ENCODE measurements at places on chromosomes 7 and 10.

GRCh38 chr10:26574783-26575182 is 122.7 kb upstream of the PDSS1 start:
- no peak for DNase-seq

- DNase-seq = no peak
Measured at GRCh38 chr7:82539969-82540368, 96.4 kb upstream of the CACNA2D1 start.

DNA sequence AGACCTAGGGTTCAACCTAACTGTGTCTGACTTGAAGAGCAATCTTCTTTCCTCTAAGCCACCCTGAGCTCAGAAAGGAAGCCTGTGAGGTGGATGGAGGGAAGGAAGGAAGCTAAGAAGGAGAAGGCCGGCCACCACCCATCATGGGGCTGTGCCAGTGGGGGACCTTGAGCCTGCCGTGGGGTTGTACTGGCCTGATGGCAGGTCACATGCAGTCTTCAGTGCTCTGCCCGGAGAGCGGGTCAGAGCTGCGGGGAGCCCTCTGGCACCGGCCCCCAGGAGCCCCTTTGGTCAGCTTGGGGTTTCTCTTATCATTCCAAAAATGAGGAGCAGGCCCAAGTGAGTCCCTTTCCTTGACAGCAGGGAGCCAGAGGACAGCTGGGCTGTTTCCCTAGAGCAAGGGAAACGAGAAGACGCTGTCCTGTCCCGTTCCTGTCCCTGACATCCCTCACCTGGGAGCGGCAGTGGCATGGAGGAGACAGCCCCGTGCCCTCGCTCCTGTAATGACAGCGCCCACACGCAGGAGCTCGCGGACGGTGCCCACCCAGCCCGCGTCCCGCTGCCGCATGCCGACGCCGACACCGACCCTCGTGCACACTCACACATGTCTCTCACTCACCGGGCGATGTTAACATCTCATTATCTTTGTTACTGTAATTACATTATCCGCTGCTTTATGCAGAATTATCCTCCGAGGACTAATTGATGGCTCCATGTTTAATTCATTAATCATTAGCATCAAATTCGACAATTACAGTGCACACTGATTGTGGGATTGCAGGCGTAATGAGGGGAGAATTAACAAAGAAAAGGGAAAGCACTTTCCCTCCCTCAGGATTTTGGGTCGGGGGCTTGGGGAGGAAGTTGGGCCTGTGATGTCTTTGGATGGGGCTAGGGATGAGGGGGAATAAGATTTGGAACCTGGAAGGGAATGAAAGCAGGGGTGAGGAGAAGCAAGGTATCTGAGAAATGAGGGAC is 31.3 kb downstream of the GBX1 start:
- DNase-seq = no peak

DNA sequence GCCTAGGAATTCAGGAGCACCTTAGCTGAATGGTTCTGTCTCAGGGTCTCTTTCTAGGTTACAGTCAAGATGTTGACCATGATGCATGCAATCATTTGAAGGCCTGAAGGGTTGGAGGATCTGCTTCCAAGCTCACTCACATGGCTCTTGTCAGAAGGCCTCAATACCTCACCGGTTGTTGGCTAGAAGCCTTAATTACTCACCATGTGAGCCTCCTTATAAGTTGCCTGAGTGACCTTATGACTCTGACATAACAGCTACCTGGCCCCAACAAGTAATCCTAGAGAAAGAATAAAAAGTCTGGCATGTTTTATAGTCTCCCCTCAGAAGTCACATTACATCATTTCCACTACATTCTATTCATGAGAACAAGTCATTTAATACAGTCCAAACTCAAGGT is 3.4 kb upstream of the C1GALT1 start:
- no peak for DNase-seq

DNA sequence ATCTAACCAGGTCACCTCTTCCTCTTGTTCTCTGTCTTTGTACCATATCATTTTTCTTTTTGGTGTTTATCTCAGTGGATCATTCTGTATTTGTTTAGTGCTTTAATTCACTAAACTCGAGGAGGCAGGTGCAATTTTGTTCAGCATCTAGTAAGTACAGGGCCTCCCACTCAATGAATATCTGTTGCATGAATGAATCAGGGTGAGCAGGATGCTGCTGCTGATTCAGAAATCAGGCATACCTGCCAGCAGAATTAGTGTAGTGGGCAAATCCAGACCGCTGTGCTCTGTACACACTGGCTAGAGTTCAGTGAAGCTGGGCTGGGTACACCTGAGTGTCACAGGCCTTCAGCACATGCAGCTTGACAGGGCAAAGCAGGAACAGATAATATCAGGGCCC is 511.9 kb downstream of the SUGCT start:
- DNase-seq = no peak

DNA sequence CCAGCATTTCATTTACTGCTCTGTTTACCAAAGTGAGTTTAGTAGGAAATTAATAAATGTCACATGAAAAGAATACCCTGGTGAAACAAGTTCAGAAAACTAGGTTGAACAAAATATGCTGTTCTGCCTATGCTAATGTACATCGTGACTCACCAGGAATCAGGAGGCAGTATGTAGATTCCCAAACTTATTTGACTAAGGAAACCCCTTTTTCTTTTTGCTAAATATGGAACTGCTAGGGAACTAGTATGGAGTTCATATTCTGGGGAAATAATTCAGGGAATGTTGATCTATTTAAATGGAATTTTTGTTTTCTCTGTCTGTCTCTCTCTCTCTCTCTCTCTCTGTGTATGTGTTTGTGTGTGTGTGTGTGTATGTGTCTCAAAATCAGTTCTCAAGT is 49.9 kb upstream of the EXOC4 start:
- no peak for DNase-seq

DNA sequence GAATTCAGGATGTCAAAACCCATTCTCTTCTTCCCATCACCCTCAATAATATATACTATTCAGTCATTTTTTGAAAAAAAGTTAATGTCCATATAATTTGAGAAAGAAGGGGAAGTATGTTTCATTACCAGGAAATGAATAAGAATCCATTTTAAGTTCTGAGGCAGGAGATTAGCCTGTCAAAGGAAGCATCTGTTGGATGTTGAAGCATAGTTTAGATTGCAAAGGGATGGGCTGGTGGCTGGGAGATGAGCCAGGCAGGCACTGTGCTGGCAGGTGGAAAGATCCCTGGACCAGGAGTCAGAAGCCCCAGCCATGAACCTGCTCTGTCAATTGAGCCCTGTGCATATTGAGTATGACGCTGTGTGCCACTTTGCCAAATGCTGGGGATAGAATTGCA is 48.4 kb upstream of the CRTAC1 start:
- DNase-seq = no peak

GRCh38 chr7:6508539-6508938 is 42.7 kb downstream of the GRID2IP start:
- no peak for DNase-seq

GRCh38 chr7:150451833-150452461 is 1.5 kb downstream of the GIMAP8 start:
- no peak for DNase-seq

DNA sequence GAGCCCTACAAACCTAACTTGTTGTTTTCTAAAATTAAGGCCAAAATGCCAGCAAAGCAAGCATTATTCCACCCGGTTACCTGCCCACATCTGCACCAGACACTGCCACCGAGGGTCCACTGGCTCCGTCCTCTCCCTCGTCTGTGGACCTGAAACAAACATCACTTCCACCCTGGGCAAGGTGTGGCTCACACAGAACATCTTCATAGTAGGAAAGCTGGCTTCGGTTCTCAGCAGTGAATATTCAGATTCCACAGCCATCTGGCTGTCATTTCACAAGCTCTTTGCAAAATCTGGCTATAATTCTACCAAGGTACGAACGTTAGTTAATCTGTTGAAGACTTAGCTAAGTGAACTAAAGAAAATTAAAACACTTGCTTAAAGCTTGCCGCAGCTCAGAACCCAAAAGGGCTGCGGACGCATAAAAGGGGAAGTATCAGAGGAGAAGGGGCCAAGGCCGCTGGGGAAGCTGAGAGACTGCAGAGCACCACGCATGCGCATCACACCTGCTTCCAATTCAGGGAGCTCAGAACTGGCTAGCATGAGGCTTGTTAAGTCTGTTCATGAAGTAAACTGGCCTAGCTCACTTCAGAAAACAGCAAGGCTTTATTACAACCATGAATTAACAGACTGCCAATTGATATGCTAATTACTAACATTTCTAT is 46.1 kb downstream of the PTPRN2 start:
- no peak for DNase-seq

DNA sequence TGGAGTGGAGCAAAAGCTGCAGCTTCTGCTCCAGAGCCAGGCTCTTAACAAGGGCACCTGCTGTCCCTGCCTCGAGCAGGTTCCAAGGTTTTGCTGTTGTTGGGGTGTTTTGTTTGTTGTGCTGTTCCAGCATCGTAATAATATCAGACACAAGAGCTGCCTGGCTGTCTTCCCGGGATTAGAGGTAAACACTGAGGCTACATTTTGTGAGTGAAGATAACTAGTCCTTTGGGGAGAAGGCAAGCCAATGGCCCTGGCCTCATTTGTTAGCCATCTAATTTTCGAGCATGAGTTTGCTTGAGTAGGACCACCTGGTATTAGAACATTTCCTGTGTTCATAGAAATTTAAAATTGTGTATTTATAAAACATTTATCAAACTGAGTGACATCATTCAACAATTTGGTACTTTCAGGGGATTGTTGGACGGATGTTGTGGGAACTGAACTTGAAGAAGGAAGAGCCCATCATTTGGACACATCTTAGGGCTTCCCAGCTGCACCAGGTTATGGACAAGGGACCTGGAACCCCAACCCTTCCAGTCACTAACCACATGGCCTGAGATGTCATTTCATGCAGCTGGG is 555.0 kb downstream of the TNS3 start:
- DNase-seq = no peak

- DNase-seq = no peak
Measured at GRCh38 chr10:19111501-19112267, 63.1 kb downstream of the MALRD1 start.

DNA sequence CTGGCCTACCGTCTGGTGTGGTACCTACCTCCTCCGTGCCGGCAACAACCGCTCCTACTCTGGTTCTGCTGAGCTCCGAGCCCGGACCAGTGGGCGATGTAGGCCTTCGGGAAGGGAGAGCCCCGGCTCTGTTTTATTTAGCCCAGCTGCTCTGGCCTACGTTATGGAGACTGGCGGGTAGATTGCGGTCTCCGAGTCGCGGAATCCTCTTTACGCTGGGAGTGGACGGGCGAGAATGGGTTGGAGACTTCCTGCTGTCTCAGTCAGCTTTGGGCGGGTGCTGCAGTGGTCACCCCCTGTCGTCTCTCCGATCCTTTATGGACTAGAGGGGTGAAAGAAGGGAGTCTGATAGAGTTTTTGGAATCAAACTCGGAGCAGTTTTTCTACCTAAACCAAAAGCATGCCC is 406 bp downstream of the CBLL1 start:
- DNase-seq = no peak

DNA sequence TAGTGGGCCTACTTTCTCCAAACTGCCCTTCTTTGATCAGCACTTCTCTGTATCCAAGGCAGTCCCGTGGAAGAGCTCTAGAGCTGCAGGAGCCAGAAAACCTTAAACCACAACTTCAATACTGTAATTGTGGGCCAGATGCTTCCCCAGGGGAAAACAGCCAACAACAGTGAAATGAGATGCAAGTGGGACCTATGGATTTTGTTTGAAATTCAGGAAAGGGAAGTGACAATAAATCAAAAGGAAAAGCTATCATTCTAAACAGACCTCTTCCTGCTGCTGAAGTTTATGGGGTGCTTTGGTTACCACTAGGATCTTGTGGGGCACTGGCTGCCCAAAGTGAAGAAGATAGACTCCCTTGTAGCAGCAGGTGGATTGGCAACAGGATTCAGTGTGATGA is 1031.7 kb downstream of the LRMDA start:
- DNase-seq = no peak
